ENCODE measurements at places on chromosomes 16 and 17.

DNA sequence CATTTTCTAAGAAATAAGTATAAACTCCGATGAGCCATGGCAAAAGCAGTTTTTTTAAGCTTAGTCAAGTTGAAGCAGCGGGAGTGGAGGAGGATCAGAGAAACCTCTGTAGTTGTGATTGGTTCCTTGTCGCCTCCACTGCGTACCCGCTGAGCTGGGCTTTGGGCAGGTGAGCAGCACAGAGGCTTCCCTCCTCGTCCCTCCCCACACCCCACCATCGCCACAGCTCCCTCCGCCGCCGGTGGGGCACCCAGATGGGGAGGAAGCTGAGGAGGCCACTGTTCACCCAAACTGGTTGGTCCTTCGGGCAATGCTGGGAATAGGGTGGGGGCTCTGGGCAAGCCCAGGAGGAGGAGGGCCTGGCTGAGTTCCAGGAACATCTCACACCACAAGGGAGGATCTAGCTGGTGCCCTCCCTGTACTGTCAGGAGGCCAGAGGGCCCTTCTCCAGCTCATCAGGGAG lies 5.2 kb upstream of the MRPL38 start:
- H3K4me1 ChIP-seq, result no peaks in the 10 kb centered on the region
- no peak overlapping the region for H3K27ac ChIP-seq
- peaks cover 4% of the 10 kb centered on the region for H3K36me3 ChIP-seq
- H3K27me3 ChIP-seq, result no peaks in the 10 kb centered on the region
- H3K4me3 ChIP-seq, result no peak overlapping the region

- H3K4me3 ChIP-seq, result peak overlapping the region; percentile 65
- no peaks in the 10 kb centered on the region for H3K27me3 ChIP-seq
- no peaks in the 10 kb centered on the region for H3K36me3 ChIP-seq
- H3K4me1 ChIP-seq, result peaks cover 4% of the 10 kb centered on the region
Observed at GRCh38 chr17:8746501-8747236, 2.0 kb upstream of the CCDC42 start.

DNA sequence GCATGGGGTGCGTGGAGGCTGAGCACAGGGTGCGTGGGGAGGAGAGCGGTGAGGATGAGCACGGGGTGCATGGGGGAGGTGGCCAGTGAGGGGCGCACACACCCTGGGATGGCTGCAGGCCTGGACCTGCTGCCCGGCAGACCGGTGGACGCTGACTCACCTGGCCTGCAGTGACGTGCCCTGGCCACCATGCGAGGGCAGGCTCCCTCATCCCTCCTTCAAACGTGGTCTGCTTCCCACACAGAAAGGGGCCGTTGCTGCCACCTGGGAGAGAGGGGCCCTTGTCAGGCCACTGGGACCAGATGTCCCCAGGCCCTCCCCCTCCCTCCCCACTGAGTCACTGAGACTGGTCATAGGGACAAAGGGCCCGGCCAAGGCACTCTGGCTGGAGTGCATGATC lies 20.1 kb upstream of the APRT start:
- H3K36me3 ChIP-seq, result no peaks in the 10 kb centered on the region
- DNase-seq, result no peak
- H3K4me1 ChIP-seq, result no peaks in the 10 kb centered on the region
- H3K4me3 ChIP-seq, result no peak overlapping the region
- H3K27ac ChIP-seq, result no peak overlapping the region

DNA sequence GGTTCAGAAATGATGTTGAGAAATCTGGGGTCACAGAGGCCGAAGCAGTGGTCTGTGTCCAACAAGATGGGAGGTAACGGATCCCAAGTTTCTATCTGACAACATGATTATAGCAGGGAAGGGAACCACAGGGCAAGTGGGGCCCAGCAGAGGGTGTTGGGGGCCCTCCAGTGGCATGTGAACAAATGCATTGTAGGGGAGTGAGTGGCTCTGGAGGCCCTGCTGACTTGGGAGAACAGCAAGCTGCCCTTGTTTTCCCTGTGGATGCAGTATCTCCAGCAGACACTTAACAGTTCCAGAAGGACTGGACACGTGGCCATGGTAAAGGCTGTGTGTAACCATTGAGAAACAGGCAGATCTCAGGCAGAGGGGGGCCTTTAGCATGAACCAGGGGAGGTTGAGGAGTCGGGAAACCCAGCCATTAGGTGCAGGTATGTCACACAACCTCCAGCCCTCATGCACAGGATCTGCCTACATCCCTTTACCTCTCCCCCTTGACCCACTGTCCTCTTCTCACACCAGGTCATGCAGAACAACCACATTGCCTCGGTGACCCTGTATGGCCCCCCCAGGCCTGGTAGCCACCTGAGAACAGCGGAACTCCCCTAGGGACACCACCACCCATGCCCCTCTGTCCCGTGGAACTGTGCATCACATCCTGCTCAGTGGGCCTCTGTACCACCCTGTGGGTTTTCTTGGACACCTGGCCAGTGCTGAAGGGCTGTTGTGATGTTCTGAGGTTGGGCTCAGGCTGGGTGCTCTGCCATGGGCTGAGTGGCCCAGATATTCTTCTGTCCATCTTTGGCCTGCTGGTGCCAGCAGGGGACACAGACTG lies 4.1 kb downstream of the B3GNT9 start:
- H3K27me3 ChIP-seq, result peaks cover 17% of the 10 kb centered on the region
- no peak overlapping the region for H3K27ac ChIP-seq
- H3K4me3 ChIP-seq, result no peak overlapping the region
- no peak for DNase-seq

DNA sequence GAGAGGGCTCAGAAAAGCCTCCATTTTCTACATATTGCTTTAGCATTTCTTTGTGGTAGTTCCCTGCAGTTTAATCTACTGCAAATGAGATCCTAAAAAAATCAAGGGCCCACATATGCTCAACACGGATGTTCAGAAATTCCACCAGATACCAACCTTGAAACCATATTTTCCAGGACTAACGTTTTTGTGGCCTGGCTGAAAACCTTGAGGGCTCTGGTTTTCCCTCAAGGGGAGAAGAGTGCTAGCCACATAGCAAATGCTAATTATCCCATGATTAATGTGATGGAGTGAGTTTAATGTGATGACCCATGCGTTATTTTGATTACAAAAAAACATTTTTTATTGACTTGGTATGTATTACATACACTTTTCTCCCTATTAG lies 68.9 kb downstream of the SNX11 start:
- DNase-seq, result no peak
- no peak overlapping the region for H3K27ac ChIP-seq
- H3K36me3 ChIP-seq, result no peaks in the 10 kb centered on the region

GRCh38 chr17:20284022-20284421 lies 183.3 kb downstream of the LGALS9B start:
- no peaks in the 10 kb centered on the region for H3K27me3 ChIP-seq
- no peaks in the 10 kb centered on the region for H3K36me3 ChIP-seq
- H3K4me1 ChIP-seq, result no peaks in the 10 kb centered on the region

GRCh38 chr17:4968486-4969046 lies 949 bp upstream of the SPAG7 start:
- peaks cover 48% of the 10 kb centered on the region for H3K4me1 ChIP-seq
- peak overlapping the region; percentile 96 for H3K27ac ChIP-seq
- no peaks in the 10 kb centered on the region for H3K27me3 ChIP-seq
- no peak for DNase-seq

- H3K27ac ChIP-seq, result no peak overlapping the region
- DNase-seq, result no peak
- peaks cover 22% of the 10 kb centered on the region for H3K4me1 ChIP-seq
- no peaks in the 10 kb centered on the region for H3K27me3 ChIP-seq
- H3K36me3 ChIP-seq, result peaks cover 6% of the 10 kb centered on the region
Observed at GRCh38 chr17:42325026-42325425, 36.7 kb downstream of the STAT5A start.

DNA sequence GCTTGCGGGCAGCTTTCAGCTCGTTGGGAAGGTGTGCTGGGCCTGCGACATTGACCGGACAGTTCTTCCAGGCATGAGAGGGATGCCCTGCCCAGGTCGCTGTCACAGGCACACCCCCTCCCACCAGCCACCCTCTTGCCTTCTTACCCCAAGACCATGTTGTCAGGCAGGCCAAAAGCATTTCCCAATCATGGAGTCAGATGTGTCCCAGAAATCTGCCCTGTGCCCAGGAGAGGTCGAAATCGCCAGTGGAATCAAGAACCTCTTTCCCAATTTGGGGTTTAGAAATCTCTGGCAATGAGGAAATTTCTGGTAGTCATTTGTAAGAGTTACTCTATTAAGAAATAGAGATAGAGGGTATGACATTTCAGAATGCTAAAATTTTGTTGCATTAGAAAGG lies 177.1 kb downstream of the RAB11FIP4 start:
- no peak for DNase-seq
- H3K27ac ChIP-seq, result no peak overlapping the region
- no peaks in the 10 kb centered on the region for H3K36me3 ChIP-seq
- no peak overlapping the region for H3K4me3 ChIP-seq
- H3K4me1 ChIP-seq, result peaks cover 77% of the 10 kb centered on the region

DNA sequence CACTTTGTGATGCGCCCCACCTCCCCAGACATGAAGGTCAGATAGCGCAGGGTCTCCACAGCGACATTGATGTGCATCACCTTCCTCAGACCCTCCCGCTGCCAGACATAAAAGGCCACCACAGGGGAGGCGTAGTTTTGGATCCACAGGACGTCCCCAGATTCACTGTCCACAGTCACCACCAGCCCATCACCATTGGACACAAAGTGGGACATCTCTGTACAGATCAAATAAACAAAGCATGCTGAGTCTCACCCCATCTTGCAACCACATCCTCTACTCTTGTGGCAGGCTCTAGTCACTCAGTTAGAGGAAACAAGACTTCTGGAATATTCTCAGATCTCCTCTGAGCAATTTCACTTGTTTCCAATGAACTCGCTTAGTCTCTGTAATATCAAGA lies 46.3 kb upstream of the ICAM2 start:
- peaks cover 61% of the 10 kb centered on the region for H3K36me3 ChIP-seq
- H3K27ac ChIP-seq, result no peak overlapping the region
- DNase-seq, result no peak
- no peaks in the 10 kb centered on the region for H3K4me1 ChIP-seq

DNA sequence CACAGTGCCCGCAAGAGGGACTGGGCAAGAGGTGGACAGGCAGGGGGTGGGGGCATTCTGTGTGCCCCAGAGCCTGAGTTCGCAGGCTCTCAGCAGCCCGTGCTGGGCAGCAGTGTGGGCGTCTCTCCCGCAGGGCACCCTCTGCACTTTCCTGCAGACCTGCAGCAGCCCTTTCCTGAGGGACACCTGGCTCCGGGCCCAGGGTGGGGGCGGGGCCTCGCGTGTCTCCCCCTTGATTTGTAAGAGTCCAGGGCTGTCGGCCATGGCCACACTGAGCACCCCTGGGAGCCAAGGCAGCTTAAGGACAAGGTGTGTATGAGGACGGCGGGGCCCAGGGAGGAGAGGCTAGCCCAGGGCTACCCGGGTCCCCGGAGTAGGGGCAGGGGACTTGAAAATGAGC lies 33.4 kb upstream of the SLC38A10 start:
- peaks cover 17% of the 10 kb centered on the region for H3K4me1 ChIP-seq
- no peak for DNase-seq
- no peaks in the 10 kb centered on the region for H3K36me3 ChIP-seq
- no peak overlapping the region for H3K4me3 ChIP-seq

DNA sequence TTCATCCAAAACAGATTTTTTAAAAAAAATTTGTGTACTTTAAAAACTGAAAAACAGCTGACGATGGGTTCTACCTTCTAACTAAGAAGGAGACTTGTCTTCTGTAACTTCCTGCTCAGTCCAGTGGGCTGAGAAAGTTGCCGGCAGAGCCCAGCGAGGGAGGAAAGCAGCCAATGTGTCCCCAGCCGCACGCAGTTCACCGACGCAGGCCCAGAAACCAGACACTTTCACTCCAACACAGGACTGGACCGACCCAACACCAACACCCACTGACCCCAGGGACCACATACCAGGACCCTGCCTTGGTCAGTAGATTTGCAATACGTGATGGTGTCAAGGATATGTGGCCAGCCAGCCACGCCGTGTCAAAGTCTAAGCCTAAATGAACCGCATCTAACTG lies 25.6 kb downstream of the TRAP1 start:
- H3K36me3 ChIP-seq, result no peaks in the 10 kb centered on the region
- H3K27me3 ChIP-seq, result no peaks in the 10 kb centered on the region
- no peak overlapping the region for H3K27ac ChIP-seq
- no peak for DNase-seq
- no peak overlapping the region for H3K4me3 ChIP-seq

GRCh38 chr16:66036184-66036583 lies 330.3 kb upstream of the CDH5 start:
- H3K4me1 ChIP-seq, result peaks cover 6% of the 10 kb centered on the region
- peak; percentile 40 for DNase-seq

GRCh38 chr16:3878610-3879009 lies 1.9 kb downstream of the CREBBP start:
- DNase-seq, result no peak
- H3K27me3 ChIP-seq, result no peaks in the 10 kb centered on the region
- peaks cover 58% of the 10 kb centered on the region for H3K4me1 ChIP-seq
- H3K36me3 ChIP-seq, result no peaks in the 10 kb centered on the region

DNA sequence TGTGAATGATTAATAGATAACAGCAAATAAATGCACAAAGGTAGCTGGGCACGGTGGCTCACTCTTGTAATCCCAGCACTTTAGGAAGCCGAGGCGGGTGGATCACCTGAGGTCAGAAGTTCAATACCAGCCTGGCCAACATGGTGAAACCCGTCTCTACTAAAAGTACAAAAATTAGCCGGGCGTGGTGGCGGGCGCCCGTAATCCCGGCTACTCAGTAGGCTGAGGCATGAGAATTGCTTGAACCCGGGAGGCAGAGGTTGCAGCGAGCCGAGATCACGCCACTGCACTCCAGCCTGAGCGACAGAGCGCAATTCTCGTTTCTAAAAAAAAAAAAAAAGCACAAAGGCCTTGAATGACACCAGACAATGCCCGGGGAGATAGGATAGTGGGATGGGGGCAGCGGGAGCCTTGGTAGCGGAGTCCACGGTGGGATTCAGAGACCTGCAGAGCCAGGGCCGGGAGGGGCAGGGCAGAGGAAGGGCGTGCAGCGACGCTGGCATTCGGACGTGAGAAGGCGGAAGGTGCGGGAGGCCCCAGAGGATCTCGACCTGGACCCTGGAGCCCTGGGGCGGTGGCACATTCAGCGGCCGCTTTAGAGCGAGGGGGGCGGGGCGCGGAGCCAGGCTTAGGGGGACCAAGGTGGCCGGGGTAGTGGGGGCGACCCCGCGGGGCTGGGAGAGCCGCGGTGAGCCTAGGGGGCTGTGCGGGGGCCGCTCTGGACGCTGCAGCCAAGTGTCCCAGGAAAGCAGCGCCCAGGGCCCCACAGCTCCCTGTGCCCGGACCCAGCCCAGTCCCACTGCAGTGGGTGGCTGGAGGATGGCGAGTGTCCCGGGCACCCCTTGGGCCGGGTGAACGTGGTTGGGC lies 999 bp upstream of the FLYWCH2 start:
- peaks cover 7% of the 10 kb centered on the region for H3K4me1 ChIP-seq
- H3K27me3 ChIP-seq, result no peaks in the 10 kb centered on the region
- peak overlapping the region; percentile 83 for H3K4me3 ChIP-seq
- peak overlapping the region; percentile 97 for H3K27ac ChIP-seq
- peak; percentile 59 for DNase-seq
